ENCODE measurements at places on chromosomes 12 and 14.

GRCh38 chr14:73758392-73759182, 44.4 kb upstream of the PNMA1 start:
- peak; percentile 86 for DNase-seq

DNA sequence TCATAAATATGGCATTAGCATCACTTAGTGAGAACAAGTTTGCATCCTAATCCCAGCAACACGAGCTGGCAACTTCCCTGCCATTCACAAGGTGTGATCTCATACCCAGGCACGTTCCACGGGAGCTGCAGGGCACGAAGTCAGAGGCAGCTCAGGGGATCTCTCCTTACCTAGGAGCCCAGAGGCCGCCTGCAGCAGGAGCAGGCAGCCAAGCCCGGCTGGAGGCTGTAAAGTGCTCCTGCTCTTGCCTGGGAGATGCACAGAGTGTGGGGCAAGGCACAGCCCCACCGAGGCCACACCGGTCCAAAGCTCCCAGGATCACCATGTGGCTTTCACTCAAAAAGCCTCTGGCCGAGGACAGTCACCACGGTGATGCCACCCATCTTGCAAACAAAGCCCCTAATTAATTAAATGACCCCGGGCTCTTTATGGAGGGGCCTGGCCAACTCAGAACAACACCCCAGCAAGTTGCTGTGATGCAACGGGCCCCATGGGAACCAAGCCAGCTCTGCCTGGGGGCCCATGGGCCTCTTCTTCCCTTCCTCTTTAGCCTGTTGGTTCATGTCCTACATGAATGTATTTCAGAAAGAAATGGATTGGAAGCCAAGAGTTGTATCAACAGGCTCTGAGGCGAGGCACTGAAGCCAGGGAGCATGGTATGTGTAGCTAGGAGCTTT, 26.5 kb downstream of the NUAK1 start:
- peak; percentile 72 for DNase-seq

DNA sequence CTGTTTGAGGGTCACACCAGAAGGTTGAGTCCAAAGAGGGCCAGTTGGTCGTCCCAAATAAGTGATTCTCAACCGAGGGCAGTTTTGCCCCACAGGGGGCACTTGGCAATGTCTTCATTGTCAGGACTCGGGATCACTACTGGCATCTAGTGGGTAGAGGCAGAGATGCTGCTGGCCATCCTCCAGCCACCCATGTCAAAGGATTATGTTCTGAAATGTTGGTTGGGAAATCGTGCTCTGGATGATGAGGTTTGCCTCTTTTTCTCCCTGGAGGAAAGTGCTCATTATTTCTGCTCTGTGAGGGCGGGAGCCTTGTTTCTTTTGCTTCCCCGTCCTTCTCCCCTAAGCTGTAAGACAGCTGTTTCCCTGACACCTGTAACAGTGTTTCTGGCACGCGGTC, 3.6 kb downstream of the ZNF839 start:
- DNase-seq: peak; percentile 35

GRCh38 chr12:7498809-7499208, 4.8 kb downstream of the CD163 start:
- no peak for DNase-seq

DNA sequence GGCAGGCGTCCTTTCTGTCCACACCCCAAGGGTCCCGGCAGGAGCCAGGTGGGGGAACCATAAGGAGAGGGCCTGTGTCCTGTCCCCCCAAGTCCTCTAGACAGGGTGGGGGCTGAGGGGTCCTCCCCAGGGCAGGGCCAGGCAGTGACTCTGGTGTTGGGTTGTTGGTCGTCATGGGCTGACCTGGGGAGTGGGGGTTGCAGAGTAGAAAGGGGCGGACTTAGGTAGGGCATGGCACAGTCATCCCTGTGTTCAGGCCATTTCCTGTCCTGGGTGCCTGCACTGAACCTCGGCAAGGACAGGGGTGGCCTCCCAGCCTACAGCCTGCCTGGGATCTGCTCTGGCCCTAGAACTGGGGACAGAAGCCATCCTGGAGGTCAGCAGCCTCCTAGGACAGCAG, 356.2 kb downstream of the TMEM121 start:
- no peak for DNase-seq

GRCh38 chr14:104416383-104416782, 163.2 kb upstream of the C14orf180 start:
- no peak for DNase-seq

DNA sequence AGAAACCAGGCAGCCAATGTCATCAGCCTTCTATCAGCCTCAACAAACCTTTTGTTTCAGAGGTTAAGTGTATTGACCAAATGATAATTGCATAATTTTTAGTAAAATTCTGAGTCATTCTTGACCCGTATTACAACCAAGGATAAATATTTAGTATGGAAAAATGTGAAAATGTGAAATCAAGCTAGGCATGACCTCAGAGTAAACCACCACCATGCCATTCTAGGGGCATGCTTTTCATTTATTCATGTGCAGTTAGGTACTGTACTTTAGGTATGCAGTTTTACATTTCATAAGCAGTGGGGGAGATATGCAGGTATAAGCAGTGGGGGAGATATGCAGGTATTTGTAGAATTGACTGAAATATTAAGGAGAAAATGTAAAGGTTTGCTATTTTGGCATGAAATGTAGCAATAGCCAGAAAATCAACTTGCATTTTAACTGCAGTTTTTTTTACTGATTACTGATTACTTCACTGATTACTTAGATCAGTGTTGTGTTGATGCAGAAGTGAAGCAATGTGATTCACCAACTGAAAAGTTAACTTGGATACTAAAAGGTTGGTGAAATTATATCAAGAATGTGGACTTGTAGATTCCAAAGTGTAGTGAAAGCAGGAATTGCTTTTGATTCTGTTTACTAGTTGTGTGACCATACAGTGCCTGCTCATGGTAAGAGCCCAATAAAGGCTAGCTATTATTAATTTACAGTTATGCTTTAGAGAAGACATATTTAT, 184.2 kb downstream of the ESR2 start:
- no peak for DNase-seq

GRCh38 chr12:67807814-67808213, 159.3 kb downstream of the DYRK2 start:
- no peak for DNase-seq

DNA sequence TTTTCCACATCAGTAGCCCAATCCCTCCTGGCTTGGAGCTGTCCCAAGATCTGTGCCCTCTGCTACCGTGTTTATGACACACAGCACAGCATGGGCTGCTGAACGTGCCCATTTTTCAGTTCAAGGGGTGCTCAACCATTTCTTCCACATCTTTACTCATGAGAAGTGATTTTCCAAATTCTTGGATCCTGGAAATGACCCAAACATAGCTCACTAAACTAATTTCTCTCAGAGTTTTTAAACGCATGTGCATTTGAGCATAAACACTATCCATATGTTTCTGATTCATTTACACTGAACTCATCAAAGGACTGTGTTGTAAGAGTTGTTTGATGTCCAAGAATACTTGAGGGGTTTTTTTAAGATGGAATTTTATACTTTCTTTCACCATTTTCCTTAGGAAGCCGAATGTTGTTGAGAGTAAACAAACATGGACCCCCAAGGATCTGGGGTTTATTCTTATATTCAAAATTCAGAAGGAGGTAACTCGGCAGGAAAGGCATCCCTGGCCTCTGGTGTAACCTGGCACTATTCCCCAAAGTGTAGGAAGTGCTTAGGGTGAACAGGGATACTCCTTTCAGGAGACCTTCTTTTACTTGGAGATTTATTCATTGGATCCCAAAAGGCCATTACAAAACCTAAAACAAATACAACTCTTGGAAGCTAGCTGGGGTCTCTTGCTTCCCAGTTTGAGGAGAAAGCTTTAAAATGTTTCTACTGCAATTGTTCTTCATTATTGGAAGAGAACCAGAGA, 215.0 kb downstream of the BMP4 start:
- no peak for DNase-seq

- no peak for DNase-seq
These were observed 20.2 kb downstream of the E2F7 start for GRCh38 chr12:77045183-77045582.

DNA sequence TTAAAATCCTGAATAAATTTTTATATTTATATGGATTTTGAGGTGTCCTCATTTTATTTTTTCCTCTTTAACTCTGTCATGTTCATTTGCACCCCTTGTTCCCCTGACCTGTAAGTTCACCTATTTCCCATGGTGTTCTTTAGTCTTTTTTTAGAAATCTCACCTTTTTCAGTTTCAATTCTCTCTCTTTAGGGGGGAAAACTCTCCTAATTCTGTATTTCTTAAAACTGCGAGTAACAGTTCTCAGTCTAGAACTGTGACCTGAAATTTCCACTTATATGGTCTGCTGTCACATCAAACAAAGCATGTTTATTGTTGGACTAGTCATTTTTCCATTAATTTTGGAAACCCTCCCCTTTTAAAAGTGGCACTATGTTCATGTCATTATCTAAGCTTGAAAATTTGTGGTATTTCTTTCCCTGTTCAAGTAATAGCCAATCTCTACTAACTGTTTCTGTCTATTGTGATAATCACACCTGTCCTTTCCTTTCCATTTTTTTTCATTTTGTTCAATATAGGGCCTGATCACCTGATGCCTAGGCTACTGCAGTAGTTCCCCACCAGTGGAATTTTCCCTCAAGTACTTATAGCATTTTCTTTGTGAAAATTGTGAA, 14.0 kb upstream of the FBXO33 start:
- DNase-seq: no peak

GRCh38 chr14:100728962-100729361, 2.3 kb downstream of the DLK1 start:
- no peak for DNase-seq

DNA sequence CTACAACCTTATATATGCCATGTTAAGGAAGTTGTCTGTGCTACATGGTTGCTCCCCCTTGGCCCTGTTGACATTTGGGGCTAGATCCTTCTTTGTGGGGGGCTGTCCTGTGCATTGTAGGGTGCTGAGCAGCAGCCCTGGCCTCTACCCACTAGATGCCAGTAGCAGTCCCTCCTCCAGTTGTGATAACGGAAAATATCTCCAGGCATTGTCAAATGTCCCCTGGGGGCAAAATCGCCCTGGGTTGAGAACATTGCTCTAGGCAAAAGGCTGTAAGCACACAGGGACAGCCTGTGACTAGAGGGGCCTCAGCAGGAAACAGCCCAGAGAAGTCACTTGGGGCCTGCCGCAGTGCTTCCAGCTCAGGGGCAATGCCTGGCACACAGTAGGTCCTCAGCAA, 1100.3 kb downstream of the BCL11B start:
- DNase-seq: no peak

- no peak for DNase-seq
These were observed 4.4 kb upstream of the CEBPE start for GRCh38 chr14:23123419-23123818.

DNA sequence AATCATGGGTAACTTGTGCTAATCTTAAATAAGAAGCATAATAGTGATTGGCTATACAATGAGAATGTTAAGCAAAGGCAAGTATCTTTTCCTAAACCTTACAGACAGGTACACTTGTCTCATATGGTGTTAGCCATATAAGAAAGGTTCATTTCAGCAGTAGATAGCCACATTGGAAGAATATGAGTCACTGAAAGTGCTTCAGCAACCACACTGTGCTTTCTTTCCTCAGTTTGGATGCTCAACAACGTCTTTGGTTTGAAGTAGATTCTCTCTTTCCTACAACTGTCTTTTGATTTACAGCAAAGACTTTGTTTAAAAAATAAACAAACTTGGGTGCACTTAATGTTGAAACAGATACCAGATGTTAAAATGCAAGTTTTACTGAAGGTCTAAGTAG, 8.9 kb downstream of the DDHD1 start:
- no peak for DNase-seq

DNA sequence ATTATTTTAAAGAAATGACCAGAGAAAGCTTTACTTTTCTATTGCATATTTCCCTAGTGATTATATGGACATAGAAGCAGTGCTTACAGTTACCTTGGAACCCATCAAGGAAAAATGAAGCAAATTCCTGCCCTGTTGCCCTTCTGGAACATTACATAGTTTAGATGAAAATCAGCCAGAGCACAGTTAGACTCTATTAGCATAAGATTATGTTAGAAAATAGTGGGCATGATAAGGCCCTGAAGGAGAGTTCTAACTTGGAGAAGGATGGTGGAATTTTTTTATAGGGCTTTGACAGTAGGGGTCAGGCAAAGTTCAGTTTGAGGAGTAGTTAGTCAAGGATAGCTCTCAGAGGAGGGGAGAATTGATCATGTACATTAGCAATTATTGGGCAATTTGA, 74.3 kb downstream of the FUT8 start:
- DNase-seq: no peak

- no peak for DNase-seq
These were observed 63.5 kb downstream of the RAD51B start for GRCh38 chr14:67882986-67883555.

DNA sequence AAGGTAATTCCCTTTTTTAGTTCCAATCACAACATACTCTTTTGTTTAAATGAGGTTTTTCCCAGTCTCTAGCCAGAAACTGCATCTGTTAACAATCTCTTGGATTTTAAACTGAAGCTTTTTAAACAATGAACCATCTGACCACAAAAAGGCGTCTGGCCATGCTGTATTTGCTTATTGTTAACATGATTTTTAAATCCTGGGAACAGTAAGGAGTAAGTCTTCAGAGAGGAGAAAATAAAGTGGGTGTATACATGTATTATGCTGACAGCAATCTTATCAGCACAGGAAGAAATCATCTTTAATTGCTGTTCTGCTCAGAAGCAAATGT, 106.2 kb downstream of the DAAM1 start:
- no peak for DNase-seq

GRCh38 chr14:71891185-71891584, 41.0 kb upstream of the RGS6 start:
- peak; percentile 2 for DNase-seq

DNA sequence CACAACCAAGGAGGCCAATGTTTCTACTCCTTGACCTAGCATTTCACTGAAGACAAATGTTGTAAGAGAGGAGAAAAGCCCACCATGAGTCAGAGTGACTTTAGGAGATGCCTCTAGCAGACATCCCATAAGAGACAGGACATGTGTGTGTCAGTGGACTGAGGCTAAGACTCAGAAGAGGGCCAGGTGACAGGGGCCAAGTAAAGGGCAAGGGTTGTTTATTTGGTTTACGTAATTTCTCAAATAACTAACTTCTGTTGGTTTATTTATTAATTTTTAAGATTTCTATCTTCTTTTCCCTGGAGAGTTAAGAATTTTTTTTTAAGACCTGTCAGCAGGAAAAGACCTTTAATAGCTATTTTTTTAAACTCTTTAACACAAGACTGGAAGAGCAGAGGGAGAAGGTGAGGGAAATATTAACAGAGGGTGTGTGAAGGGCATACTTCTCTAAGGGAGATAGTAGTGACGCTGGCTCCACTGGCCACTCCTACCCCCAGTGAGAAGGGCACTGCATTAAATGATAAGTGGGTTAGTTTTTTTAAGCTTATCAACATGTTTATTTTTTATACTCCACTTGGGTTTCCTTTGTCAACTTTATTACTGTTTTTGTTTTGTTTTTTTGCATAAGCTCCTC, 3.4 kb downstream of the PNP start:
- no peak for DNase-seq

GRCh38 chr12:2240984-2241383, 188.2 kb downstream of the CACNA1C start:
- no peak for DNase-seq

GRCh38 chr12:66036317-66036716, 94.2 kb downstream of the LLPH start:
- no peak for DNase-seq

- peak; percentile 66 for DNase-seq
These were observed 17.2 kb downstream of the USP30 start for GRCh38 chr12:109069307-109070271.

Data from ELF-1 (cell line).